Aorta (tissue), 5 donors: ENCODE measurements at places on chromosomes 3 and 15. TPM values are rescaled to one million over a fixed set of nuclear protein-coding genes. Genes with fewer than 3 reads are reported as not detected.

DNA sequence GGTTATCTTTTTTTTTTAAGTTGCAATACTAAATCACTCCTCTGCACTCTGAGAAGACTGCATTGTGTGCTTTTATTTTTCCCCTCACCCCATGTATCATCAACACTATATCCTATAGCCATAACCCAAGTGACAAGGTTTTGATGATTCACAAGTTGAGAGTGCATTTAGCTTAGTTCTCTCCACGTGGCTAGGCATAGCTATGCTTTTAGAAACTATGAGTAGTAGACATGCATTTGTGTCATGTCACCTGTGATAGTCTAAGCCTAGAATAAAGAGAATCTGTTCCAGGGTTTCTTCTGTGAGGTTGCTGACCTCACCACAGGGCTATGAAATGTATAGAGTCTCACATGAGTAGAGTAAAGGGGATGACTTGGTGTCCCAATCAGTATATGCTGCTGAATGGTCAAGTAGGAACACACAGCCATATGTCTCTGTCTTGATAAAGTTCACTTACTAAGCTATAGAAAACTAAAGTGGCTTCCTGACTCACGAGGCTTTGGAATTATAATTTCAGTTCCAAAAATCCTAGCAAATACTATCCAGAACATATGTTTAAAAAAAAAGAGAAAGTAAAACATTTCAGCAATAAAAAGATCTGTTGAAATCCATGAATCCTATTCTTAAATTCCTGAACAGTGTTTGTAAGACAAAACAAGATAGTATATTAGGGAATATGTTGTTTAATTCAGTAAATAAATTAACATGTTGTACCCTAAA is 206.3 kb downstream of the LSAMP start:
- no peak overlapping the region for H3K27ac ChIP-seq
- H3K27me3 ChIP-seq = no peaks in the 10 kb centered on the region
- H3K4me3 ChIP-seq = no peak overlapping the region
- no peaks in the 10 kb centered on the region for H3K4me1 ChIP-seq

- H3K4me1 ChIP-seq = no peaks in the 10 kb centered on the region
- H3K4me3 ChIP-seq = no peak overlapping the region
- H3K36me3 ChIP-seq = no peaks in the 10 kb centered on the region
- no peak for DNase-seq
- no peaks in the 10 kb centered on the region for H3K27me3 ChIP-seq
These were observed 1.1 kb upstream of the PLD1 start for GRCh38 chr3:171811295-171811912.

Gene TGM5
- total RNA-seq = not detected

Gene CTDSPL
- 45.3 TPM for total RNA-seq

DNA sequence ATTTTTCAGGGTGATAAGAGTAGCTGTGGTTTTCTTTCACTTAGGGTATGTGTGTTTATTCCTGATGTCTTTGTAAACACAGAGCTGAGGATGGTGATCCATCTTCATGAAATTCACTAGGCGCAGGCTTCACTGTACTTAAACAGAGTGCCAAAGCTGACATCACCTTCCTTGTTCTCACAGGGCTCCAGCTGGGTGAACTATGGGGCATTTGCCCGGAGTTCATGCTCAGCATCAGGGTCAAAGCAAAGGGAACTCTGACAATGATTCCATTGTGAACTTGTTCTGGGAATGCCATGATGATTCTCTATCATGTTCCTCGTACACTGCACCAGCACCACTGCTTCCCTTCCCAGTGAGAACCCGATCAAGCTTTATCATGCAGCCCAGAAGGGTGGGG is 184.8 kb upstream of the P2RY1 start:
- H3K27me3 ChIP-seq = no peaks in the 10 kb centered on the region
- no peak for DNase-seq
- H3K27ac ChIP-seq = no peak overlapping the region
- no peak overlapping the region for H3K4me3 ChIP-seq
- H3K36me3 ChIP-seq = no peaks in the 10 kb centered on the region

Gene MUC13
- total RNA-seq = 0.18 TPM

Gene CFAP92
- total RNA-seq = 0.62 TPM

DNA sequence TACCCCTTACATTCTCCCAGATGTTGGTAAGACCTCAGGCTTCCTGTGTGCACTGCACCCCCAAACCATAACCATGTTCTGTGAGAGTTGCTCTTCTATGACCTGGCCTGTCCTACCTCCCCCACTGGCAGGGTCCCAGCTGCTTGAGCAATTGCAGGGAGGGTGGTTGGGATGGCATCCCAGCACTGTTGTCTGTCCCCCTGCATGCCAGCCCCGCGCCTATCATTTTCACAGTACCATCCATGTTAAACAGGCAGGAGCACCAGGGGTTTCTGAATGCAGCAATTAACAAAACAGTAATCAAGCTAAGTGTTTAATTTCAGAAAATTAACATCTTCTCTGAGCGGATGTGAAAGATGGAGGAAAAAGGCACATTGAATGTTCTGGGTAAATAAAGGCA is 345.5 kb downstream of the EPHB1 start:
- no peaks in the 10 kb centered on the region for H3K4me1 ChIP-seq
- H3K27me3 ChIP-seq = no peaks in the 10 kb centered on the region
- no peaks in the 10 kb centered on the region for H3K36me3 ChIP-seq
- no peak overlapping the region for H3K27ac ChIP-seq
- no peak overlapping the region for H3K4me3 ChIP-seq

Gene SLC6A20
- 0.15 TPM for total RNA-seq

Gene GHSR
- total RNA-seq = not detected

DNA sequence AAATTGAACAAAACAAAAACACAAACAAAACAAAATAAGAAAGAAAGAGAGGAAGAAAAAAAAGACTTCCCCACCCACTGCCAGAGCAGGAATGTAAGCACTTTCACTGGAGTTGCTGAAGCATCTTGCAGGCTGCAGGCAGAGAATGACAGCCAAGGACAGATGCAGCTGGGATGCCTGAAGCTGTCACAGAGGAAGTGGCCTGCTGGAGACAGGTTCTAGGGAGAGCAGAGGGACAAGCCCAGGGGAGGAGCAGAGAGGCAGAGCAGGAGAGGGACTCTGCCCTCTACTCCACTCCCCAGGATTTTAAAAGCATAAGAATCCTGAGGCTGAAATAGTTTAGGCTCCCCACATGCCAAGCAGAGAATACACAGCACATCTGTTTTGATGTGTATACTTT is 326.2 kb downstream of the TUSC7 start:
- H3K4me1 ChIP-seq = no peaks in the 10 kb centered on the region
- H3K27me3 ChIP-seq = no peaks in the 10 kb centered on the region
- DNase-seq = peak; percentile 47
